MG63 (cell line): ENCODE measurements at places on chromosomes 12 and 14. TPM values are rescaled to one million over a fixed set of nuclear protein-coding genes. Genes with fewer than 3 reads are reported as not detected.

GRCh38 chr12:109029411-109029810 is 8.5 kb upstream of the SVOP start:
- DNase-seq: no peak

Gene A2ML1
- not detected in 2 replicates for total RNA-seq

DNA sequence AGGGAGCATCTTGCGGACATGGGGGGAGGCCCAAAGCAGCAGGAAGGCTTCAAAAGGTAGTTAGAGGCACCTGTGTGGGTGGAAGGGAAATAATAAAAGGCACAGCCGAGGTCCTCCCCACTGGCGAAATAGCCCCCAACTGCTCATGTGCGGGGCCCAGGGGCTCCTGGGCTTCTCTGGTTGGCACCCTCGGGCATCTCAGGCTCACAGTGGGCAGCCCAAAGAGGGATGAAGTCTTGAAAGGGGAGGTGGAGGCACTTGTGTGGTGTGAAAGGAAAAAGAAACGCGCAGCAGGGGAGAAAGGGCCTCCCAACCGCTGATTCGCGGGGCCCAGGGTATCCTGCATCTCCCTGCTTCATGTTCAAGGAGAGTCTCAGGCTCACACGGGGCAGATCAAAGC is 579.4 kb downstream of the ALG10 start:
- no peak for DNase-seq

GRCh38 chr14:49769171-49769570 is 1.2 kb downstream of the KLHDC2 start:
- no peak for DNase-seq

DNA sequence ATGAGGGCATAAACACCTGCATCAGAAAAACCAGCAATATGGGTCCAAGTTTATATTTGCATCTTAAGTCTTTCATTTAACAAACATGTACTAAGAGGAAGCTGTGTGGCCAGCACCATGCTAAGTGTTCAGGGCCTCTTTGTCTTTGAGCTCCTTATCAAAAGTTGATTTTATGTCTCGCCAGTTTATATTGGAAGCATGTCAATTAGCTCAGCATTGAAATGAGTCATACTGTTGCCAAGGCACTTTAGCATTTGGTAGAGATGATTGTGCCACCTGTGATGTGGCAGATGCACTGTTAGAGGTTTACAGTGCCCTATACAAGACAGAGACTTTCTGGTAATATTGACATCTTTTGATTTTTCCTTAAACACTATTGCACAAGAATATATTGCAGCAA is 68.5 kb downstream of the BHLHE41 start:
- DNase-seq: peak; percentile 11

- peak; percentile 59 for DNase-seq
Measured at GRCh38 chr12:71799106-71799505, 40.5 kb upstream of the TBC1D15 start.

DNA sequence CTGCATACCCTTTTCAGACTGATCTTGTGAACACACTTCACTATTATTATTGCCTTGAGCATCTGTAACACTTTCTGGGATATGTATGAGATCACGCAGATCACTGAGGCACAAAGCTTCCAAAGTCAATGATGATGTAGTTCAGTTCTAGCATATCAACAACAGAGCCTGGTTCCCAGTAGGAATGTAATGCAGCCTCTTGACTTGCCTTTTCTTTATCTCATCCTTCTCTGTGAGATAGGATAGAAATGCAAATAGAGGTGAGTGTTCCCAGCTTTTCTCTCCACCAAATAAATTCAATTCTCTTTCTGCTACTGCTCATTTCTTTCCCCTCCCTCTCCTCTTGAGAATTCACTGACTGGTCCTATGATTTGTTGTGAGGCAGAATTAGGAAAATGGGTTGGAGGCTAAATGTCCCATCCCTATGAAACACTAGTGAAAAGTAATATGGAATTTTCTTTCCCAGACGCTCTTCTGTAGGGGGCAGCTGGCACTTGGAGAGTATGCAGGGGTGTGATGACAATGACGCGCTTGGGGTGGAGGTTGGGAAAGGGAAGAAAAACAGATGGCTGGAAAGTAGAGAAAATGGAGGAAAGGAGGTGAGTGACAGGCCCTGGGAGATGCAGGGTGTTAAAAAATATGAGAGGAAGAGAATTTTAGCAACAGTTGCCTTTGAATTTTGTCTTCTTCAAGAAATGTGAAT is 96.0 kb upstream of the TMTC1 start:
- no peak for DNase-seq

Gene CABP1
- not detected in 2 replicates for total RNA-seq

GRCh38 chr12:124680863-124681778 is 113.7 kb upstream of the NCOR2 start:
- peak; percentile 80 for DNase-seq

DNA sequence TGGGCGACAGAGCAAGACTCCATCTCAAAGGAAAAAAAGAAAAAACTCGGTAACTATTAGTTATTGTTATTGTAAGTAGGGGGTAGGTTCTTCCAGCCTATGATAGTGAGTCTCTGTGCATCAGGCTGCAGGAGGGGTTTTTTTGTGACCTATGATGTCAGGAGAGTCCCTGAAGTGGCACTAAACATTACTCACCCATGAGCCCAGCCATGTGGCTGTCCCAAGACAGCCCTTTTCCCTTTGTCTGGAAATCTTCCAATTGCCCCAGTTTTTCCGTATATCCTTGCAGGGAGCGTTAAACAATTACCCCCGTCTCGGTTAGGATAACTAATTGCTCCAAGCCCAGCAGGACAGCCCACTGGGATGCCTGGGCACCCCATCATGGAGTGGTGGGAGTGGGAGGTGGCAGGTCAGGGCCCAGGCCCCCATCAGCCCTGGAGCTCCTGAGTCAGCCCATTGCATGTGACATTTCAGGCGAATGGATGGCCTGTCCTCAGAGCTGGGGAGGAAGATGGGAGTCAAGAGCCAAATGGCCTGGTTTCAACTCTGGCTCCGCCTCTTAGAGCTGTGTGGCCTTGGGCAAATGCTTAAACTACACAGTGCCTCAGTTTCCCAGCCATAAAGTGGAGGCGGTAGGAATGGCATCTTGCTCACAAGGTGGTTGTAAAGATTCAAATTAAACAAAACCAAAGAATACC is 16.4 kb downstream of the PHETA1 start:
- DNase-seq: no peak

Gene KRT2
- total RNA-seq: not detected in 2 replicates

Gene TRHDE
- total RNA-seq: 0.22 and 5.0 TPM in 2 replicates

- DNase-seq: no peak
Measured at GRCh38 chr14:100674897-100675619, 51.6 kb upstream of the DLK1 start.

GRCh38 chr12:4564818-4565217 is 2.8 kb downstream of the DYRK4 start:
- DNase-seq: no peak

Gene INHBE
- 3.5 and 7.4 TPM in 2 replicates for total RNA-seq

DNA sequence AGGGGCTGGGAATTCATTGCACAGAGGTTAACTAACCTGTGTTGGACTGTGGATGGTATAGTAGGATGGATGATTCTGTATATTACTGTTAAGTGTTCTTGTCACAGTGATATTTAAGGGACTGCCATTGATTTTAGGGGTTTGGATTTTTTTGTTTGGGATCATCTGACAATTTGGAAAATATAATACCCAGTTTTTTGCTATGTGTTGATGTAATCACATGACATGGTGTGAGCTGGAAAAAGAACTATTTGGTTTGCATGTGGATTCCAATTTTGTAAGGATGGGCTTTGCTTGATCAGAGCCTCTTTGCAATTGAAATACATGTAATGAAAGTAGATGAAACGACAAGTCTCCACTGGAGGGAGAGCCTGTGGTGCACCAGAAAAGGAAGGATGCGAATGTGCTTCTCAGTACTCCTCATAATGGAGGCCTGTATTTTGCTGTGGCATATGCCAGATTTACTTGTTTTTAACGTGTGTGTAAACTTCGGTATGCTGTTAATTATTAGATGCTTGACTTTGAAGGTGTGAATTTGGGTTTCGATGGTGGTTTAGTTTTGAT is 2.7 kb downstream of the DYRK2 start:
- peak; percentile 22 for DNase-seq

DNA sequence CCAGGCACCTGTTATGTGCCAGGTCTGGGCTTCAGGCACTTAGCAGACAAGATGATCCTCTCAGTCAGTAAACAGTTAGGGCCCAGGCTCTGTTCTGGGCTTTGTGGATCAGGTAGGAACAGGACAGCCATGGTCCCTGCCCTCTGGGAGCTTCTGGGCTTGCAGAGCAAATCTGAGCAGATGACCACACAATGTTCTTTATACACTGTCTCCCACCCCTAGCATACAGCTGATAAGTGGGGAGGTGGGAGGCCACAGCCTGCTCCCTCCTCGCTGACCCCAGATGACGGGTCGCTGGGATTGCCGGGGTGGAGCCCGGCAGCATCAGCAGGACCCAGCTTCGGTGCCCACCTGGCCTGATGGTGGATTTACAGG is 53.1 kb upstream of the RIN3 start:
- no peak for DNase-seq

GRCh38 chr12:89731614-89732013 is 23.0 kb upstream of the ATP2B1 start:
- DNase-seq: peak; percentile 57

DNA sequence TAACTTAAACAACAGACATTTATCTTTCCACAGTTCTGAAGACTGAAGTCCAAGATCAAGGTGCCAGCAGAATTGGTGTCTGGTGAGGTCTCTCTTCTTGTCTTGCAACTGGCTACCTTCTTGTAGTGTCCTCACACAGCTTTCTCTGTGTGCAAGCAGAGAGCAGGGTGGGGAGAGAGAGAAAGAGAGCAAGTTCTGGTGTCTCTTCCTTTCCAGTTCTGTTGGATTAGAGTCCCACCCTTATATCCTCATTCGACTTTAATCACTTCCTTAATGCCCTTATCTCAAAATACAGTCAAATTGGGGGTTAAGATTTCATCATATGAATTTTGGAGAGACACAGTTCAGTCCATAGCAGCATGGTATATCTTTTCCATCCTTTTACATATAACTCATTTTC is 40.8 kb downstream of the DYRK2 start:
- DNase-seq: no peak

GRCh38 chr12:48788854-48789775 is at the start of gene ADCY6:
ADCY6 (minus strand) TSS chr12:48789089; CDS start chr12:48783434, 5,655 bp downstream.
- DNase-seq: peak; percentile 79

- DNase-seq: no peak
Measured at GRCh38 chr12:113180333-113180732, 4.9 kb downstream of the DDX54 start.

Gene BICDL1
- not detected in 2 replicates for total RNA-seq

GRCh38 chr12:118377021-118377883 is 897 bp downstream of the SUDS3 start:
- no peak for DNase-seq

DNA sequence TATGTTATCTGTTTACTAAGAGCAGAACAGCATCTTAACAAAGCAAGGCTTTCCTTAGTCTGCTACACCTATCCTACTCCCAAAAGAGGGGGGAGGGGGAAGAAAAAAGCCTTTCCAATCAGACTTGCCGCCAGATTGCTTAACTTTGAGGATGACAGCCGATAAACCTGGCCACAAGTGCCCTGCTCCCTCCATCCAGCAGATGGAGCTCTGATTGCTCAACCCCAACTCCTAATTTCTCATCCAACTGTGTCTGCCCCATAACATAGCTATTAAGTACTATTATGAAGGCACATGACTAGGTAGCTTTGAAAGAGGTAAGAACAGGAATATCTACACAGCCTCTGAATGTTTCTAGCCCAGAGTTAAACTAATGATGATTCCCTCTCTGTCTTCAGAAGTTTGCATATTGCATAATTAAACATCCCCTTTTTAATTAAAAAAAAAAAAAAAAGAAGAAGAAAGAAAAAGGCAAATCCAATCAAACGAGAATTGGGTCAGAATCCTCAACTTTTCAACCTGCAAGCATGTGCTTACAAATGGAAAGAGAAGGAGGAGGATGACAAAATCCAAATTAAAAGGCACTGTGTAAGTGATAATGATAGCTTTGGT is 247.4 kb downstream of the GALC start:
- peak; percentile 1 for DNase-seq

GRCh38 chr14:50003213-50004021 is 110.5 kb downstream of the ARF6 start:
- DNase-seq: peak; percentile 78

DNA sequence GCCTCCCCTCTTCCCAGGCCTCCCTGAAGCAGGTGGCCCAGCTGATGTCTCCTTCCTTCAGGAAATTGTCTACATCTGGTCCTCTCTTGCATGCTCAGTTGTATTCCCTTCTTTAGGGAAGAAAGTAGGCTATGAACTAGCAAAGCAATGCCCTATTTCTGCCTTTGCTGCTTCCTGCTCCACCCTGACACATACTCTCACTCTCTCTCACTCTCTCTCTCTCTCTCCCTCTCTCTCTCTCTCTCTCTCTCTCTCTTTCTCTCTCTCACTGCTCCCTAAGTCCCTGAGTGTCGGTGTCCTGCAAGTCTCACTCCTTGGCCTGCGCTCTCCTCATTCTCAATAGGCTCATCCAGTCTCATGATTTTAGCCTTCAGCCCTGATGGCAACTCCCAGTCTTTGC is 19.4 kb upstream of the PARP11 start:
- no peak for DNase-seq

Gene KRT83
- total RNA-seq: not detected in 2 replicates

GRCh38 chr12:68028647-68029046 is 39.4 kb downstream of the IFNG-AS1 start:
- no peak for DNase-seq

GRCh38 chr12:103596981-103597380 is 9.9 kb downstream of the STAB2 start:
- DNase-seq: no peak

GRCh38 chr14:59318908-59319307 is 130.4 kb downstream of the DAAM1 start:
- DNase-seq: no peak

- no peak for DNase-seq
Measured at GRCh38 chr14:101844219-101844618, 82.7 kb downstream of the PPP2R5C start.

DNA sequence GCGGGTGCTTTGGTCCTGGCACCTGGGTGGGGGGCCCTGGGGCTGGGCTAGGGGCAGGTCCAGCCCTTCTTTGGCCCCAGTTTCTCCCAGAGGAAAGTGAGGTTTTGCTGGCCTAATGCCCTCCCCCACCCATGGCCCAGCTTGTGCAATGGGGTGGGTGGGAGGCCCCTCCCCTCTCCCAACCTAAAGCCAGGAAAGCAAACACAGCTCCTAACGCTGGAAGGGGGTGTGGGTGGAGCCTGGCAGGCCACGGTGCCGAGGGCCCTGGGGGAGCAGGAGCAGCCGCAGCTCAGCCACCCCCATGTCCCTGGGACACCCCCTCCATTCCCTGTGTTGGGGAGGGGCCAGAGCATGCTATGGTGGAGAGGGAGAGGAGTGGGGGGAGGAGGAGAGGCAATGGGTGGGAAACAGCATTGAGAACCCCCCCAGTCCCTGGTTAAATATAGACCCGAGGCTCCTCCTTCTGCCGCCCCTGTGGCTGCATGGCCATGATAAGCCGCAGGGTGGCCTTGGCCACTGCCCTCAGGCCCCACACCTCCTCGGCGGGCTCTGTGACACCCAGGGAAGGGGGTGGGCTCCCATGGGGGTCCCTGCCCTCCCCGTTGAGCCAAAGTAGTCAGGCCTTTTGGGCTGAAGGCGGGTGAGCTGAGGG is 4.7 kb downstream of the EXOC3L4 start:
- DNase-seq: no peak

Gene CCDC175
- not detected in 2 replicates for total RNA-seq

GRCh38 chr14:51836417-51836816 is 24.0 kb upstream of the GNG2 start:
- DNase-seq: no peak
